Activated T-cell treated with anti-CD3 and anti-CD28 coated beads for 24 hours (primary cell): ENCODE measurements at places on chromosomes 5 and 9.

GRCh38 chr5:163373436-163374084 lies 63.8 kb upstream of the CCNG1 start:
- no peak for DNase-seq

DNA sequence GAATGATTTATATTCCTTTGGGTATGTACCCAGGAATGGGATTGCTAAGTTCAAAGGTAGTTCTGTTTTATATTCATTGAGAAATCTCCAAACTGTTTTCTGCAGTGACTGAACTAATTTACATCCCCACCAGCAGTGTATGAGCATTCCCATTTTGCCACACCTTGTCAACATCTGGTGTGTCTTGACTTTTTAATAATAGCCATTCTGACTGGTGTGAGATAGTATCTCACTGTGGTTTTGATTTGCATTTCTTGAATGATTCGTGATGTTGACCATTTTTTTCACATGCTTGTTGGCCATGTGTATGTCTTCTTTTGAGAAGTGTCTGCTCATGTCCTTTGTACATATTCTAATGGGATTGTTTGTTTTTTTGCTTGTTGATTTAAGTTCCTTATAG lies 421.5 kb downstream of the KIAA0825 start:
- no peak for DNase-seq

- no peak for DNase-seq
Observed at GRCh38 chr9:131585375-131585774, 40.1 kb downstream of the PRRT1B start.

GRCh38 chr5:176530983-176531901 lies 6.0 kb downstream of the RNF44 start:
- no peak for DNase-seq

- DNase-seq = no peak
Observed at GRCh38 chr9:101508211-101508610, 25.4 kb upstream of the RNF20 start.

DNA sequence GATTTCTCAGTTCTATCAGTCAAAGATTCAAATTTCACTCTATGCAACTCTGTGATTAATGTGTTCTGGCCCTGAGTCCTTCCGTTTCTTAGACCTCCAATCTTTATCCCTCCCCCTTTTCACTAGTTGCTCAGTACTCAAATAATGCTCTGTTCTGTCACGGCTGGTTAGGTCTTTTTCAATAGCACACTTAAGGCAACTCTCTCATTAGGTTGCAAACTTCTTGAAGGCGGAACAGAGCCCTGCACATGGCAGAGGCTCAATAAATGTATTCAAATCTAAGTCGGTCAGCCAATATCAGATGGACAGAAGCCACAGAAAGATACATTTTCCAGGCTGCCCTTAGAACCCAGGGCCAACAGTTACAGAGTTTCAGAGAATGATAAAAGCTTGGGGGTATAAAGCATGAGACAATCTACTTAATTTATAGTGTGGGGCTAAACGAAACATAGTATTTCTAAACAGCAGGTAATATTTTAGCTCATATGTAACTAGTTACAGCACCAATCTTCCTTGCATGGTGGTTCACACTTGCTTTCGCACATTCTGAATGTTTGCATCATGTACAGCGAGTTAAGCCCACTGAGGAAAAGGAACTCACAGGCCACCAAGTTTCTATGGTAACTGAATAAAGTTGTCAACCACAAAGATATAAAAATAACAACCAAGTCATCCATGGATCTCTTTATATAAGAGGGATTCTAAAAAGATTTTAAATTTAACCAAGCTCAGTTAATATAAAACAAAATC lies 67.1 kb upstream of the GOLPH3 start:
- no peak for DNase-seq

DNA sequence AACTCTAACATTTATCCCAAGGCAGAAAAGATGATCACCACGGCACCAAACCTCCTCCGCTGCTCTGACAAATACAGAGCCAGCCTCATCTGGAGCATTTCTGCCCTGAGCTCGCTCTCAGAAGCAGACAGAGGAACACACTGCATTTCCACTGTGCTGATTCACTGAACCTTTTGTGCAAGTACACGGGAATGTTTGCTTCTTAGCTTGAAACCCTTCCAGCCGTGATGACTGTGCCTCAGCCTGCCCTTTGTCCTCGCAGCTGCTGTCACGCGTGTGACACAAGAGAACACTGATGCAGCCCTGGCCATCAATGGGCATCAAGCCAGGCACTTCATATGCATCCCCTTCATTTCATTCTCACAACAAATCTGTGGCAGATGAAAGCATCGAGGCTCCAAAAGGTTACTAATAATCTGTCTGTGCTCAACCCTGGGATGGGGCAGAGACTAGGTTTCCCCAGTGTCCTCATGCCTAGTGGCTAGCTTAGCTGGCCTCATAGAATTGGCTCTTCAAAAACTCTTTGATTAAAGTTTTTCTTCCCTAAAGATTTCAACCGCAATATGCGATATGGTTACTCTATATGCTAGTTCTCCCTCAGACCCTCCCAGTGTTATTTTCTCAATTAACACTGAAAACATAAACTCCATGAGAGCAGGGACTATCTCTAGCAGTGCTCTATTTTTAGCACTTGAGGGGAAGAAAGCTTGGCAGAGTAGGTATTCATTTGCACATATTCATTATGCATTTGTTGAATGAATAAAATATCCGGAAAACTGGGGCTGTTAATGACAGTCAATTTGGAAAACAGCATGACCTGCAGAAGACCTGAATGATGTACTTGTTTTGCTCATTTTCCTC lies 7.3 kb downstream of the CDC14B start:
- DNase-seq = no peak

DNA sequence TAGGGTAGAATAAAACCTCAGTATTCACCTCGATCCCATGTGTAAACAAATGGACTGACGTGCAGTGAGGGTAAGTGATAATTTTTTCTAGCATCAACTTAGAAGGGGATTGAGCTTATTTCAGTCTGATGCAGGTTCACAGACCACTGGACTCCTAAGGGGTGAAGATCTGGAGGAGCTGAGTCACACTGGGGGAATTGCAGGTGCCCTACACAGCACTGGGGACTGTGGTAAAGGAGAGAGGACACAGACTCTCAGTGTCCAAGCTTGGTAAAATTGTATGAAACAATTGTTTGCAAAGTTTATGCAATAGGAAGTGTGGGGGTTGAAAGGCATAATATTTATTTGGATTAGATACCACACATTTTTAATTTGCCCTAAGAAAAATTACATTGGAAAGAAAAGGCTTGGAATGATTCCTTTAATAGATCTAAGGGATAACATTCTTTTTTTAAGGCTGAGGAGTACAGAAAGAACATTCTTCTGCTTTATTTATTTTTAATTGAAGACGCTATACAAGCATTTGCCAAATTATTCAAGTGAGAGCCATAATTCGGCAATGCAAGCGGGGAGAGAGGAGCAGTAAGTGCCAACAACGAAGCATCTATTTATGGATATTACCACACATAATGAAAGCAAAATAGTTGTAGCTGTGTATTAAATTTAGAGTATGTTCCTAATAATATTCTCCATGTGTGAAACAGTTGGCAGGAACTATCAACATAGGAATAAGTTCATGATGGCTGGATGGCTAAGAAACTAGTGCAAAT lies 766.9 kb upstream of the ADAMTS16 start:
- DNase-seq = no peak

DNA sequence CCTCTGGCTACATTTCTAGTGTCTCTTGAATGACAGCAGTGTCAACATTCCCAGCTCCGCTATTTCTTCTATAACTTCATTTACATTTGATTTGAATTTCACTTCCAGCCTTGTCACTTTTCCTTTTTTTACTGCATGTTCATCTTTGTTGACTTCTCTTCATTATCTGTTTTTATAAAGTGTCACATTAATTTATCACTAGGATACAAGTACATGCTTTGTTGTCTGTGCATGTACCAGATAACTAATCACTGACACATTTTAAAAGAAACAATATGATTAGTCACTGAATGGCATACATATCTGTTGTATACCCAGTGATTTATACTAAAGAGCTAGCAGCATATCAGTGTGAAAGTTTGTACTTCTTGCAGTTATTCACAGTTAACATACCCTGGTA lies 29.1 kb downstream of the ARSK start:
- no peak for DNase-seq

- no peak for DNase-seq
Observed at GRCh38 chr9:17319864-17320263, 185.0 kb downstream of the CNTLN start.

DNA sequence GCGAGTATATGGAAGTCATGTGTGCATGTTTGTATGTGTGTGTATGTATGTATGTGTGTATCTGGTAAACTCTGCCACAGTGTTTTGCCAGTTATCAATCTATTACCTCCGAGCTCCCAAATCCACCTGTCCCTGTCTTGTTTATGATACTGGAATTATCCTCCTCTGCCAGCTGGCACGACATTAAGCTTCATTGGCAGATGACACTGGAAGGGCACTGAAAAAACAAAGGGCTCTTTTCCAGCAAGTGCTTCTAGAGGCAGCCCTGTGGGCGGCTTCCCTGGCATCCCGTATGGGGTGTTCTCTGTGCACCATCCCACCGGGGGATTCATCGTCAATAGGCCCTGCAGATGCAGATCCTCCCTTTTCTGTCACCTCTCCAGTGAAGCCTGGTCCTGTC lies 221.5 kb downstream of the MSX2 start:
- DNase-seq = no peak

GRCh38 chr5:172098046-172098445 lies 90.0 kb downstream of the STK10 start:
- no peak for DNase-seq

GRCh38 chr9:27437652-27438373 lies 86.3 kb upstream of the IFNK start:
- DNase-seq = no peak

DNA sequence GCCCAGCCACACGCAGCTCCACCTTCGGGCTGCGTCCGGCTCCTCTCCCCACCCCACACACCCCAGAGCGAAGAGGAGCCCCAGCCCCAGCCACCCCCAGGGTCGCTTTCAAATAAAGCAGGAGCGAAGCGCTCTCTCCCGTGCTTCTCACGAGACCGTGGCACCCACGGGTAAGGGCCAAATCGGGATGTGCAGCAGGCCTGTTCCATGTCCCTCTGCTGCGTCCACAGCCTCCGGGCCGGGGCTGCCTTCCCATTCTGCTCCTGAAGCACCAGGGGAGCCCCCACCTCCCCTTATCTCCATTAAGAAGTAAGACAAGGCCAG lies 59.8 kb downstream of the KCNT1 start:
- no peak for DNase-seq

- no peak for DNase-seq
Observed at GRCh38 chr9:87766697-87767096, 40.8 kb downstream of the CTSL start.

GRCh38 chr9:28956116-28956880 lies 1383.0 kb upstream of the C9orf72 start:
- DNase-seq = no peak

DNA sequence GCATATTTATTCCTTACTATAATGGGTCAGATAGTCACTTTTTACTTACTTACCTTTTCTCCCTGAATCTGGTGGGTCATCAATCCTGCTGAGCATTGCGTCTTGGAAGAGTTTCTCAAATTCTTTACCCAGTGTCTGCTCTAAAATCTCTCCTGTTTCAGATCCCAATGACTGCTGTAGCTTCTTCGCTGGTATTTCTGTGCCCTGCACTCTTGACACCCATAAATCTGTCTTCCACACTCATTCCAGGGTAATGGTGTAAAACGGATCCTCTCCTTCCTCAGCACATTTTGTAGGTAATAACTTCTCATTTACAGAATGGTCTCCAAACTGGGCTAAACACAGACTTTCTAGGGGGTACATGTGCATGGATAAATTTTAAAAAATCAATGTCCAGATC lies 407.4 kb downstream of the DMAC1 start:
- DNase-seq = no peak

DNA sequence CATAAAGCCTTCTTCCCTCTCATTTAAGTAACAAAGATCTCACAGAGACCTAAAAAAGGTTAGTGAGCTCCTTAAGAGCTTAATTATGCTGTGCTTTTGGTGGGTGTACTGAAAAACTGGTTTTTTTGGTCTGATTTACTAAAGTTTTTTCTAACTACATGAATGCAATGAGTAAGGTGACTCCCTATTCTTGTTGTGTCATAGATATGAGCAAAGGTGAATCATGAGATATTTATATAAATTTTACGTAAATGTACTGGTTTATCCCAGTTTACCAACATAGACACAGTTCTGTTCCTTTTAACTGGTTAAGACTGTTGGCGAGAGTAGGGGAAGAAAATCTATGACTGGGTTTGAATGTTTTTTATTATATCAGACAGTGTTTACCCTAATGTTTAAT lies 250.5 kb downstream of the NR2F1-AS1 start:
- no peak for DNase-seq

DNA sequence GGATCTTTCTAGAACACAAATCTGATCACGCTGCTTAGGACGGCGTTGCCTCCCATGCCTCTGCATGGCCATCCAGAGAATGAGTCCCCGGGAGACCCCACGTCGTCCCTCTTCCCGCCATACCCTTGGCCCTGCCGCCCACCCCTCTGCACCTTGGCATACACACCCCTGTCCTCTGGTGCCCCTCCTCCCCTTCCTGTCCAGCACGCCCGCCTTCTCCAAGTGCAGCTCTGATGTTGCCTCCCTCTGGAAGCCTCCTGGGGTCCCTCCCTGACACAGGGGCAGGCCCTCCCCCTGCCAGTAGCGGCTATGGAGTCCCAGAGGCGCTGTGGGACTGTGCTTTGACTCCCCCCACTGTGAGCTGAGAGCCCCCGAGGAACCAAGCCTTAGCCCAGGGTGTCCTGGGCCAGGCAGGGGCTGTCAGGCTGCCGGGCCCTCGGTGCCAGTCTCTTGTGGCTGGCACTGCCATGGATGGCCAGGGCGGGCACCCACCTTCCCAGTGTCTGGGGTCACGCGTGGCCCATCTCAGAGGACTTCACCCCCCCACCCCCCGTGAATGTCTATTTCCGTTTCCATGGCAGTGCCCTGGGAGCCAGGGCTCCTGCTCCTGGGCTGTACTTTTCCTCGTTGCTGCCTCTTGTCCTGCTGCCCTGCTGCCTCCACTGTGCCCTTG lies 70.5 kb upstream of the RNU6ATAC start:
- DNase-seq = no peak

DNA sequence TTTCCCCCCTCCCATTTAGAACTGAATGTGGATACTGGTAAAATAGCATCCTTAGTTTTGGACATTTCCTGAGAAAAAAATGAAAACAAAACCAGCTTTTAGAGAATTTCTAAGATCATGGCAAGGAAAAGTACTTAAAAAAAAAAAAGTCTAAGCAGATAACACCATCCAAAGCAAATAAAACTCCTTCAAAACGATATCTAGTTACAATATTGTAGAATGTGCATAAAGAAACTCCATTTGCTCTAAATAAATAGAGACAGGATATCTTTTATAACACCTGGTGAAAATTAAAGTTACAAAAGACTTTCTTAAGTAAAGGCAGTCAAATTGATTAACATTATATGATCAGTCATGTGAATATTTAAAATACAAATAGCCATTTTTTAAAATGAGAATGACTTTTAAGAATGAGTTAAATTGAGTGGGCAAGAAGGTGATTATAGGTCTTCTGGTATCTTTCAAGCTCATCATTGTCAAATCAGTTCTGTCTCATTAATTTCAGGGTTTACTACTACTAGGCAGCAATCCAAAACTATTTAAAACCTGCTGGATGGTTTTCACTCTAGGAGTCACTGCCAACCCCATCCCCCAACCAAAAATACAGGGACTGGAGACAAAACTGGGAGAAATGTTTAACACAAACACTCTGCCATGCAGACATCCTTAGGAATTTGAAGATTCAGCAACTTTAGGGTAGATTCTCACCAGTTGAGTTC lies 382.6 kb downstream of the ADGRV1 start:
- no peak for DNase-seq
